Esophagus squamous epithelium (tissue), 5 donors: ENCODE measurements at places on chromosomes 2 and 18.

- no peak for DNase-seq
Measured at GRCh38 chr2:75253526-75253925, 54.2 kb upstream of the TACR1 start.

- DNase-seq = no peak
Measured at GRCh38 chr18:79912994-79913831, 38.2 kb downstream of the SLC66A2 start.

GRCh38 chr2:181876614-181877063 is 14.9 kb upstream of the ITPRID2 start:
- no peak for DNase-seq

- no peak for DNase-seq
Measured at GRCh38 chr18:35390951-35391700, 14.0 kb upstream of the ZNF396 start.

- no peak for DNase-seq
Measured at GRCh38 chr2:2740238-2740775, 409.2 kb upstream of the MYT1L start.

- no peak for DNase-seq
Measured at GRCh38 chr2:145728511-145728910, 1208.6 kb upstream of the ZEB2 start.

GRCh38 chr2:174503161-174503809 is 16.5 kb upstream of the GPR155 start:
- DNase-seq = no peak

GRCh38 chr18:70468861-70469547 is 180.2 kb downstream of the SOCS6 start:
- DNase-seq = no peak

DNA sequence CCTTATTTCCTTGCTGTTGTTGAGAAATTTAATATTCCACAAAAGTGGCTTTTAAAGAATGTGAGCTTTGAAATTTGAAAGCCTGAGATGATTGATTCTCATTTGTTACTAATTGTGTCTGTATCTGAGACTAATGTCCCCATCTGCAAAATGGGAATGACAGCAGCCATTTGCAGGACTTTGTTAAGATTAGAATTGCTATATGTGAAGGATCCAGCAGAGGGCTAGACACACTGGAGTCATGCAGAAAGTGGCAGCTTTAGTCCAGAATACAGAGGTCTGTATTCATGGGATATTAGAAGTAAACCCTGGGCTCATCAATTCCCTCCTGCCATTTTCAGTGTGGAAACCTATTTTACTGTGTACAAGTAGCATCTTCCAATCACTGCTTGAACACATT is 296.5 kb upstream of the GYPC start:
- DNase-seq = no peak

- no peak for DNase-seq
Measured at GRCh38 chr18:31102025-31102684, at the start of gene DSC2. Gene DSC2, minus strand, starts transcription at chr18:31102421. Its CDS starts 450 bp downstream, at chr18:31101971.

- no peak for DNase-seq
Measured at GRCh38 chr2:202115479-202115971, 42.5 kb downstream of the KIAA2012 start.

DNA sequence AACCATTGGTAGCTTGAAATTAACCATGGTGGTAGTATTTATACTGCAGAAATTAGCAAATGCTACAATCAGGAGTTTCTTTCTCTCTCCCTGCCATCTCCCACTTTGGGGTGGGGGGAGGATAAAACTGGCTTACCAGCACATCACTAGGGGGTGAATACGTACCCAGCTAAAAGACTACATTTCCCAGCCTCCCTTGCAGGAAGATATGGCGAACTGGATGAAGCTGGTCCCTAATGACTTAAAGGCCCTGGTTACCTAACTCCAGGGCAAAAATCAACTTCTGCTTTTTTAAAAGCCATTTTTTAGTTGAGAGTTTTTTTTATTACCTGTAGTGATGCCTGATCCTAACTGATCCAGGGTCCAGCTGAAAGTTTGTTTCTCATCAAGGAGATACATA is 70.3 kb upstream of the RAB12 start:
- no peak for DNase-seq

DNA sequence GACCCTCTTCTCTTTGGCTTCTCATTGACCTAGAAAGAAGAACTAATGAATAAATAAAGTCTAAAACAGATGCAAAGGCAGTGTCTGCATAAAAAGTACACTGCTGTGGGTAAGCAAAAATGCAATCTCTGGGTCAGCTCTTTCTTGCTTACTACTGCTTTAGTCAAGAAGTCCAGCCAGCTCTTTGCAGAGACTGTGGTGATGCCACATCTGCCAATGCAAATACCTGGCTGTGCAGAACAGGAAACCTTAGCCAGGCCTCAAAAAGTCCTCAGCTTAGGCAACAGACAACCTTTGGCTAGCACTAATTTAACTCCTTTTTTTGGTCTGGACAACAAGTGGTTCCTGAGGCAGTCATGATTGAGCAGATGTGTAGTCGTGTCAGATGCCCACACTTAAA is 73.6 kb upstream of the RND3 start:
- no peak for DNase-seq

- DNase-seq = no peak
Measured at GRCh38 chr18:10898417-10898974, 250.9 kb downstream of the PIEZO2 start.

DNA sequence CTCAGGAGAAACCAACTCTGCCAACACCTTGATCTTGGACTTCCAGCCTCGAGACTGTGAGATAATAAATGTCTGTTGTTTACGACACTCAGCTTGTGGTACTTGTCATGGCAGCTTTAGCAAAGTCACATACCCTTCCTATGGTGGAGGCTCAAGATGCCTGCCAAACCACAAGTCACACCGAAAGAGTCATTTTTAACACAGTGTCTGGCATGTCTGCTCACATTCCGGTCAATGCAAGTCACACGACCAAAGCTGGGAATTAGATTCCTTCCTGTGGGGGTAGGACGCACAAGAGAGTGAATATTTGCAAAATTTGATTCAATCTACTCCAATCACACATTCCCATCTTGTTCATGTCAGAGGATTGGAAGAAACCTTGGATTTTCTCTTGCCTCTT is 24.6 kb downstream of the KCNE4 start:
- DNase-seq = no peak

DNA sequence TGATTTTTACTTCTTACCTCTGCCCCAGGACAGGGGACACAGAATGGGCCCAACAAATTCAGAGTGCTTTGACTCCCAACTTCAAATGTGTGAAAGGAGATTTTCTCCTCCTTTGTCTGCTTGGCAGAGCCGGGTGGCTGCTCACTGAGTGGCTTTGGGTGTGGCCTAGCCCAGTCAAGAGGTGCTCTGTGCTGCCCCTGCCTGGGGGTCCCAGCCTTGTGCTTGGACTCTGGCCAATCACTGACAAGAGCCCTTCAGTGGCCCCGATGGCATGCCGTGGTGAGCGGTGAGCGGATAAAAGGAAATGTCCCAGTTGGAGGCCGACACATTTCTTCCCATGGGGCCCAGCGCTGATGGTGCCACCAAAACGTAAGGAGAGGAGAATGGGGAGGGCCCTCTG is 259.2 kb downstream of the CELF4 start:
- no peak for DNase-seq

DNA sequence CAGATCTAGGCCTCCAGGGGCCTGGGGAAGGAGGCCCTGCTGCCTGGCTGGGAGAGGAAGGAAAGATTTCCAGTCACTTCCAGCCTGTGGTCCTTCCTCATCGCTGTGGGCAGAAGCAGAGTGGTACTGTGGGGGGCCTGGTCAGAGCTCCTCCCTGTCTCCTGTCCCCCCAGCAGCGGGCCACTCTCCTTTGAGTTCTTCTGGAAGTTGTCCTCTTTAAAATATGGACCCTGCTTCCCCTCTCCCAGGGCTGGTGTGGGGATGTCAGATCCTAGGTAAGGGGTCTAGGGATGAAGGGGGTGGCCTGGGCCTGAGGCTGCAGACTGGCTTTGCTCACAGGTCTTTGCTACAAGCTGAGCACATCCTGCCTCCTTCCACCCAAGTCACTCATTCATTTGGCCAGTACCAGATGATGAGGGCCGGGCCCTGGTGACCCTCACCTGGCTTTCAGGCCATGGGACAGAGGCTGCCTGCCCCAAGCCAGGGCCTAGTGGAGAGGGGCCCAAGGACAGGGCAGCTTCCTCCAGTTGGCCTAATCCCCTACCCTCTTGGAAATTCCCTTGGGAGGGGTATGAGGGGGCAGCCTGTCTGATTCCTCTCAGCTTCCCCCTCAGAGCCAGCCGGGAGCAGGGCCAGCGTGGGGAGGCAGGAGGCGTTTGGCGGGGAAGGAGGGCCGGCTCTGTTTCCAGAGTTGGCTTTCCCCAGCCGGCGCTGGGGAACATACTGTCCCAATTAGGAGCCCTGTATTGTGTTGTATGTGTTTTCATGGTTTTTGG is 231.9 kb downstream of the DYSF start:
- DNase-seq = no peak

DNA sequence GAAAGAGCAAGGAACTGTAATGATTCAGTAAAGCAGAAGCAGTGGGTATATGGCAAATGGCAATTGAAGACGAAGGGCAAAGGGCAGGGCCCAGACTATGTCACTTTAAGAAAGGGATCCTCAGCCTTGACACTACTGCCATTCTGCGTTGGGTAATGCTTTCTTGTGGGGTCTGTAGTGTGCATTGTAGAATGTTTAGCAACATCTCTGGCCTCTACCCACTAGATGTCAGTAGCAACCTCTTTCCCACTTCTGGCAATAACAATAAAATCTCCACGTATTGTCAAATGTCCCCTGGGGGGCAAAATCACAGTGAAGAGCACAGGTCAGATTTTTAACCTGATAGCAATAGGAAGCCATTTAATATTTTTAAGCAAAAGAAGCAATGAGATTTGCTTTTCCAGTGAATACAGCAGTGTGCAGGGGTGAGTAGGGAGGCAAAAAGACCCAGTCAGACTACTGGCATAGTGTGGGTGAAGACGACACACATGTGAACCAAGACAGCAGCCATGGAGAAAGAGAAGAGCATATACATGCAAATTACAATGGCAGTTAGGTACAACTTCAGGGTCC is 209.5 kb downstream of the DYM start:
- no peak for DNase-seq

DNA sequence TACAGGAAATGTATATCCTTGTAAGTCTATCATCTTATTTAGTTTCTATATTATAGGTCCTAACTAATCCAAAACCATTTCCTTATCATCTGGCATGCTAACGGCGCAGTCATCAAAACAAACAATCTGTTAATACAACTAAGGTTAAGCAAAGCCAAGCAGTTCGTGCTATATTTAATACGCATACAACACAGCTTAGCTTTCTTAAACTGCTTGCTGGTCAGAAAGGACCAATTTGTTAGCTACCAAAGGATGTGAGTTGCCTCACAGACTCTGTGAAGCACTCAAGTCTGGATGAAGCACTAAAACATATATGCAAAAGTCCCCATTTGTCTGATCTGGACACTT is 67.0 kb downstream of the ZEB2 start:
- DNase-seq = no peak

GRCh38 chr2:120384486-120385354 is 38.8 kb downstream of the INHBB start:
- DNase-seq = no peak

DNA sequence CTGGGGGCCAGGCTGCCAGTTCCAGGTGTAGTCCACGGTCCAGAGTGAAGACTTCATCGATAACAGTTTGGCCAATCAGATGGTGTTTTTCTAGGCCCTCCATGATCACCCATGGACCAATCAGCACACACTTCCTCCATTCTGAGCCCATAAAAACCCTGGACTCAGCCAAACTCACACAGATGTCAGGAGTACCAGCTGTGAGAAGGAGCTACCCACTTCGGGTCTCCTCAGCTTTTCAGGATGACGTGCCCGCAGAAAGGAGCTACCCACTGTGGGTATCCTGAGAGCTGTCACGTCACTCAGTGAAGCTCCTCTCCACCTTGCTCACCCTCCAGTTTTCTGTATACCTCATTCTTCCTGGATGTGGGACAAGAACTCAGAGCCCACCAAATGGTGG is 210.0 kb upstream of the RASGRP3 start:
- DNase-seq = no peak

GRCh38 chr2:101205521-101206479 is 46.9 kb upstream of the CNOT11 start:
- no peak for DNase-seq

GRCh38 chr18:44500808-44501610 is 179.7 kb upstream of the SETBP1 start:
- DNase-seq = no peak

DNA sequence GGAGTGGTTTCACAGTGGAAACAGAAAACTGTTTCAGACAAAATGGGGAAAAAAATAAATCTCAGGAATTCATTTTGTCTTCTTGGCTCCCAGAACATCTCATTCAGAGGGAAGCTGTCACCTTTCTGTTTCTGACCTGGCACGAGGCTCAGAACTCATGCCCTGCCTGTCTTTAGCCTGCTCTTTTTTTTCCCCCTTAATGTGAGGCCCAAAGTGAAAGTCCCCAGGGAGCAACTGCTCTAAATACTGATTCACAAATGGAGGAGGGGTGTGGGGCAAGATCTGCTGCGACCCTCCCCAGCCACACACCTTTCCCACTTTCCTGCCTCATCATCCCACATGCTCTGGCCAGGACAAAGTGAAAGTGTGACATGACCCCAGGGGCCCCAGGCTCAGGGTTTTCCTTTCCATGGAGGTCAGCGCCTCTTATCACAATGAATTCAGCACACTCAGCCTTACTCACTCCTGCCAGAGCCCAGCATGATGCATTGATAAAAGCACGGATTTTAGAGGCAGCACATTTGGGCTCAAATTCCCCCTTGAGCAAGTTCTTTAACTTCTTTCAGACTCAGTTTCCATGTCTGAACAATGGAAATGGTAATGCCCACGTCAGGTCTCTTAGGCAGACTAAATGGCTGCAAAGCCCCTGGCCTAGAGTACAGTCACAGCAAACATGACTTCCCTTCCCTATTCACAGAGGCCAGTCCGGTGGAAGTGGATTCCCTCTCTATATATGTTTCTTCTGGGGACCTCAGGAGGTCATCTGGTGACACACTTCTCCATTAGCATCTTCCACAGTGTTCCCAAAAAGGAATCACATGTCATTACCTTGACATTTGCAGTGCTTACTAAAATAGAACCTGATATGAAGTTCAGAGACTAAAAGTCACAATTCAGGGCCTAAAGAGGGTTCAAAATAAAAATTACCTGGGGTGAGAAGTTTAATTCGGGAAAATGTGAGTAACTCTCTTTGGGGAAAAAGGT is 55.3 kb upstream of the TMEM163 start:
- no peak for DNase-seq

- DNase-seq = no peak
Measured at GRCh38 chr2:75416420-75417342, 144.1 kb downstream of the EVA1A start.

GRCh38 chr2:36355151-36355889 is at the start of gene CRIM1:
Gene CRIM1, plus strand, starts transcription at chr2:36355778. Its CDS starts 515 bp downstream, at chr2:36356293.
- no peak for DNase-seq
